ENCODE measurements at places on chromosomes 2 and 18.

DNA sequence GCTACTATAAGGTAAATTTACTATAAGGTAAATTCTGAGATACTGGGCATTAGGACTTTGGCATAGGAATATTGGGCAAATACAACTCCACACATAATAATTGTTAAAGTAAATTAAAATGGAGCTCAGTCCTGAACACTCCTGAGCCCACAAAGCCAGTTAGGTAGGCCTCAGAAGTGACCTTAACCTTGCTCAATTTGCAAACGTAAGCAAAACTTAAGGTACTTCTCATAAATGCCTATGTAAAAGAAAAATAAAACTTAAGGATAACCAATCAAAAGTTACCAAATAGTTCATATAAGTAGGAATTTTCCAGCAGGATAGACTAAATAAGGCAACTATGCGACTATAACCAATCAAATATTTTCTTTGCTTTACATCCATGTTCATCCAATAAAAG lies 197.7 kb downstream of the MC4R start:
- DNase-seq: no peak

GRCh38 chr2:233447506-233448219 lies 93.4 kb downstream of the DGKD start:
- DNase-seq: no peak

DNA sequence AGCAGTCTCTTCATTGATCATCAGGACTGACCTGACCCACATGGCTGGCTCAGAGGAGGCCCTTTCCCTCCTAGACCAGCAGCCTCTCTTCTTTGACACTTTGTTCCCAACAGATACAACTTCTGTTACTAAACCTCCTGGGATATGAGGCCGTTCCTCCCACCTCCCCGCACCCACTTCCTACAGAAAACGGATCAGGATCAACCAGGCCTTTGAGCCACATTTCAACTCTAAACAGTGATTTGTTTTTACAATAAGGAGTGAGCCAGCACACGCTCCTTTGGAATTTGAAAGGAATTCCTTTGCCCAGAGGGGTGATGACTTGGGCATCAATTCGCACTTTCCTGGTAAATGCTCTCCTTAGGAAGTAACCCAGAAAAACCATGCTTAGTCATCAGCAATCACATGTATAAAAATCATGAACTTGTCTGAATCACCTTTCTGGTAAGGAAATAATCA lies 180.4 kb downstream of the FAM124B start:
- no peak for DNase-seq

GRCh38 chr18:49651033-49651432 lies 89.2 kb downstream of the LIPG start:
- DNase-seq: no peak
